Cortex of kidney (tissue), 1 donor: ENCODE measurements at places on chromosomes 16 and 17.

- no peak for DNase-seq
Measured at GRCh38 chr17:8074554-8074953, 13.0 kb downstream of the ALOX12B start.

DNA sequence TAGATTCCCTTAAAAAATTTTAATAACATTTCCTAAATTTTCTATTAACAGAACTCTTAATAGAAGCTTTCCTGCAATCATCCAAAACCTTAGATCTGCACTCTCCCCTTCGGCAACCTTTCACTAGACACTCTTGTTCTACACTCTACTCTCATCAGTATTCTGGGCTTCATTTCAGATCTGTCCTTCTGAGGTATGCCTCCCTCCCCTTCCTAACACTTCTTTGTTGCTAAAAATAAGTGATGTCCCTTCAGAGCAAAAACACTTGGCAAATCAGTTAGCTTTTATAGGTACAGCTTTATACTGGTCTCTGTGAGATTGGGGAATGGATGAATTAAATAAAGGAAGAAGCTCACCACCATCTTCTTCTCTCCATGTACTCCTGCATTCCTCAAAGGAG, 28.2 kb upstream of the GNAO1 start:
- no peak for DNase-seq

DNA sequence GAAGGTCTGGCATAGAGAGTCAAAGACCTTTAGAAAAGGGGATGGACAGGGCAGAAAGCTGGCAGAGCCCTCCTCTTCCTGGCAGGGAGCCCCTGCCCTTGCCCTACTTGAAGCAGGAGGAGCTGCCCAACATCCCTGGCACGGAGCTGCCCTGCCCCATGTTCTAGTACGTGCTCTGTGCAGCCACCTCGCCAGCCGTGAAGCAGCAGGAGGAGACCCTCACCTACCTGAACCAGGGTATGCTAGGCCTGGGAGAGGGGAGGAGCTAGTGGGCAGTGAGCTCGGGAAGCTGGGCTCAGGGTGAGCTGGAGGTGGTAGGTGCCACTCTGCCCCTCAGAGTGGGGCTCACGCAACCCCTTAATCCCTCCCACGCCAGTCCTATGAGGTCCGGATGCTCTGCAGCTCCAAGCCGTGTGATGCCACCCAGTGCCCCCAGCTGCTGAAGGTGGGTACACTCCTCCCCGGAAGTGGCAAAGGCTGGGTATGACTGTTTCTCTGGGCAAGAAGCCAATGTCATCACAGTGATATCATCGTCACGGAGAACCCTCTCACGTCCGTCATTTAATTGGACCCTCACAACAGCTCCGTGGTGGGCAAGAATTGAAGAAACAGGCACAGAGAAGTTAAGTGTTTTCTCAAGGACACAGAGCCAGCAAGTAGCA, 12.7 kb upstream of the STAC2 start:
- no peak for DNase-seq

DNA sequence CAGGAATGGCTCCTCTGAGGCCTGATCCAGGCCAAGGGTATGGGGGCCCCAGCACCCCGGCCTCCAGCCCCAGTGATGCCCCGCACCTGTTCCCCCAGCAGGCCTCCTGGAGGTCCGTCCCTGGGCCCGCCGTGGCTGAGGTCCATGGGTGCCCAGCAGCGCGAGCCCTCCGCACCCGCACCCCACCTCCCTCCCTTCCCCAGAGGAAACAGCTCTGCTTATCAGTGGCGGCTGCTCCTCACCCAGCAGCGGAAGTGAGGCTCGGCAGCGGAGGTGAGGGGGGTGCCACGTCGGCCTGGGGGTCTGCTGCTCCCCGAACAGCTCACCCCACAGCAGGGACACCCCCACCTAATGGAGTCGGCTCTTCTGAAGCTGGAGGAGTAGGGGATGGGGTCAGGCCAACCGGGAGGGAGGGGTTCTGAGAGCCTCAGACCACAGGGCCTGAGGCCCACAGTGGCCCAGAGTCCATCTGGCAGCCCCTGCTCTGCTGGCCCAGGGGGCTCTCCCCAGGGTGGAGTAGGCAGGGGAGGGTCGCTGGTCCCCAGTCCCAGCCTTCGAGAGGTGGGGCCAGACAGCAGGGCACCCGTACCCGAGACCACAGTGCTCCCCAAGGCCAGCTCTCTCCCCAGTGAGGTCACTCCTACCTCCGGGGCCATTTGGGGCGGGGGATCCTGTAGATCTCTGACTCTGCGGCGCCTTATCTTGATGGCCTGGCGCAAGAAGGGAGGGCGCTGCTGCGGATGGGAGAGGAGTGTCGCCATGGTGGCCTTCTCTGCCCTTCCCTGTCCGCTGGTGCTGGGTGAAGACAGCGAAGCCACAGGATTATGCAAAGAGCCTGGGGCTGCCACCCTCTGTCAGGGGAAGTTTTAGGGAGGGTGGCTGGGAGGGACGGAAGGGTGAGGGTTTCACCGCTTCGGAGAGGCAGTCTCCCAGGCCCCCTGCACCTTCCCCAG, at the start of gene UNC13D:
TSS of gene UNC13D (minus strand) at position 828 of the 953 bp plus-strand sequence. CDS start at position 761, 67 bp downstream.
- no peak for DNase-seq

DNA sequence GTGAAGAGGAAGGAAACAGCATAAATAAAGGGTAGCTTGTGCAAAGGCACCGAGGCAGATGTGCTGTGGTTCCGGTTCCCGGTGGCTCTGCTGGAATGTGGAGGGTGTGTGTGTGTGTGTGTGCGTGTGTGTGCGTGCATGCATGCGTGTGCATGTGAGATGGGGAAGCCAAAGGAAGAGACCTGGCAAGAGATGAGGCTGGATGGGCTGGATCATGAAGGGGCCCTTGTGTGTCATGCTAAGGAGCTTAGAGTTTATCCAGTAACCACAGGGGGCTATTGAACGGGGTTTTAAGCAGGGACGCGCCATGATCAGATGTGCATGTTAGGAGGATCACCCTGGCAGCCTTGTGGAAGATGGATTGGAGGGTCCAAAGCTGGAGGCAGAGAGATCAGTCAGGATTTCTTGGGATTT, 8.3 kb downstream of the WSCD1 start:
- no peak for DNase-seq

GRCh38 chr17:4417129-4417667, 16.5 kb upstream of the SPNS3 start:
- DNase-seq = no peak

- DNase-seq = no peak
Measured at GRCh38 chr17:29292992-29293889, 707 bp downstream of the NUFIP2 start.

DNA sequence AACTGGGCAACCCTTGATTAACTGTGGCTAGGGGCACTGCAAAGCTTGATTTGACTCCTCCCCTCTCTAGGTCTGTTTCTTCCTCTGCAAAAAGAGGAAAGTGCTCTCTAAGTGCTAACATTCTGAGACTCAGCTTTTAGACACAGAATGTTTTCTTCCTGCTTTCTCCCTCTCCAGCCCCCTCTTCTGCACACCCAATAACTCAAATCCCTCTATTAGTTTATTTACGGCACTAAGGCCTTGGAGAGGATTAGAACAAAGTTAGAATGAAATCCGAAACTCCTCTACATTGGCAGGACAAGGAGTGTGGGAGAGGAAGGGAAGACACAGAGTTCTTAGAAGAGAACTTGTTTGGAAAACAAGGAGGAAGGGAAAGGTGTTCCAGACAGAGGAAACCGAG, 3.3 kb upstream of the SBK1 start:
- DNase-seq = no peak

DNA sequence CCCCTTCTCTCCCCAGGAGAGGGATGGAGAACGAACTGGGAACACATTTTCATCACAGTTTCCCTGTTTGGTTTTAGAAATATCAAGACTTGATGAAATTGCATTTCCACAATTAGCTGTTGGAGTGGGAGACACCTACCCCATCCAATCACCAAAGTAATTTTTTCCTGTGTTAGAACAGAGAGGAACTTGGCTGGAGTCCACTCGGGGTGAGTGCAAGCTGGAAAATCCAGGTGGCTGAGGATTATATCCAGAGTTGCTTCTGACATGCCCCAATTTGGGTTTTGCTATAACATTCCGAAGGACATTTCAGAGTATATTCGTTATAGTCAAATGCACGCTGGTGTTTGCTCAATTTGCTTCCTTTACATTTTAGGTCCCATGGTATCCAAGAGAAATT, 231.8 kb downstream of the C16orf95 start:
- no peak for DNase-seq

GRCh38 chr16:11725457-11725856, 17.2 kb downstream of the TXNDC11 start:
- DNase-seq = no peak

DNA sequence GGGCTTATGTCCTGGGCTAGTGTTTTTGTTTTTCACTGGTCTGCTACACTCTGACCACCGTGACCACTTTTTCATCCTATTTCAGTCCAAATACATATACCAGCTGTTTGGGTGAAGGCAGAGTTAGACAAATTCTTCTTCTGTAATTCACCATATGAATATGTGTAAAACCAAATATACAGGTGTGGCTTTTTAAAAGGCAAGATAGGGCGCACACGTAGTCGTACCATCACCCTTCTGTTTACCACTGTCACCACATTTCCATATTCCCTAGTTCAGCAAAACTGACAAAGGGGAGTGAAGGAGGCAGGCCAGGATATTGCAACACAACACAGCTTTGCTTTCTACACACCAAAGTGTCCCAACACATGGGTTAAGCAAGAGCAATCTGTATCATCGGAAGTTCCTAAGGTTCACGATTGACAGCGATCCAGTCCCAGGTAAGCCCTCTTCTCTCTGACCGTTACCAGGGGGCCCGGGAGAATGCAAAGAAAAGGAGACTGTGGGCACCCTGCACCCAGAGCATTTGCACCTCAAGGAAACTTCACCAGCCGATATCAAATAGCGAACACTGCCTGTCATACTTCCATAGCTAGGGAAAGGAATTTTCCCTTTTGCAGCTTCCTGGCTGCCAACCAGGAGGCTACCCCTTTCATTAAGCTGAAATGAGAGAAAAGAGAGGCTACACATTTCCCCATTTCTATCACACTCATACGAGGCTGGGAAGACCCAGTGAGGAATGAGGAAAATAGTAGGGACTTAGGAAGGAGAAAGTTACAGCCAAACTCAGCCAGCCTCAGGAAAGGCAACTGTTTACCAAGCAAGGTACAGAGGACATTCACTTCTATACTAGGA, 23.1 kb downstream of the CREBBP start:
- no peak for DNase-seq

DNA sequence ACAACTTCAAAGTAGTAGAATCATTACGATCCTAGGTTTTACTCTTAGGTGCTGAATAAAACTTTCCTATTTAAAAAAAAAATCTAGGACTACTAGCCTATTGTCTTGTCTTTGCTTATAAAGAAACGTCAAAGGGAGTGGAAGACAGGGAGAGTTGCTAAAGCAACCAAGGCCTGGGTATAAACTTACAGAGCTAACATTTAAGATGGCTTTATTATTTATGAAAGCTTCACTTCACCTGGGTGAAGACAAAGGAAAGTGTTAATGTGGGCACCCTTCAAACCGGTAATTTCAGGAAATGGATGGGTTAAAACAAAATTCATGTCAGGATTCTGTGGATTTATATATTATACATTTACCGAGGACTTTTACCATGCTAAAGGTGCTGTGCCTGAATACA, 2.5 kb downstream of the DUSP14 start:
- DNase-seq = no peak

DNA sequence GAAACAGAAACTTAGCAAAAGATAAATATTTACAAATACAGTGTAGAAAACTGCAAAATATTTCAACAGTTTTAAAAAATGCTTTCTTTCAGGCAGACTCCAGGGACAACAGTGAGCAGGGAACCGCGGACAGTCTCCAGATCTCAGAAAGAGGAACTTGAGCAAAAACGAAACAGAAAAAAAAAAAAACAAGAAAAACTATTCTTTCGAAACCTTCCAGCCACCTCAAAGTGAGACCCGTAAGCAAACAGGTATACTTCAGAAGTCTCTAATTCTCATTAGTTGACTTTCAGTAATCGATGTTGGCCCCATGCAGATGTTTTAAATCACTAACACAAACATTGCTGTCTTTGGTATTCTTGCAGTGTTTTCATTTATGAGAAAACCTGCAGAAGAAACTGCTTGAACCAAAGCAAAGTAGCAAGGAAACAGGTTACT, 15.7 kb upstream of the CCL1 start:
- no peak for DNase-seq

DNA sequence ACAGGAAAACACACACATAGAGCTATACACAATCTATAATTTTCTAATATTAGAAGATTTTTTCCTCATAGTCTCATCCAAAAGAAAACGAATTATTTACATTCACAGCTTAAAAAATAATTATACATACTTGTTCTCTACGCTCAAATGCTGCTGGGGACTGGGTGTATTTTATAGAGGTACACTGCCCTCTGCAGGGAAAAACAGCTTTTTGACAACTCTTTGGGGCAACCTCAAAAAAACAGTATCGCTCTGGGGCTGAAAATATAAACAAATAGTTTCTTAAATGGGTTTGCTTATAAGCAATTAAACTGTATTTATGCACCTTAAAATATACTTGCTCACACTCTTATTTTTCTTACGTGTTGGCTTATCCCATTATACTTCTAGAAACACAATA, 261.8 kb upstream of the PSMD7 start:
- no peak for DNase-seq

- no peak for DNase-seq
Measured at GRCh38 chr17:8375738-8376259, 705 bp downstream of the KRABD2 start.

DNA sequence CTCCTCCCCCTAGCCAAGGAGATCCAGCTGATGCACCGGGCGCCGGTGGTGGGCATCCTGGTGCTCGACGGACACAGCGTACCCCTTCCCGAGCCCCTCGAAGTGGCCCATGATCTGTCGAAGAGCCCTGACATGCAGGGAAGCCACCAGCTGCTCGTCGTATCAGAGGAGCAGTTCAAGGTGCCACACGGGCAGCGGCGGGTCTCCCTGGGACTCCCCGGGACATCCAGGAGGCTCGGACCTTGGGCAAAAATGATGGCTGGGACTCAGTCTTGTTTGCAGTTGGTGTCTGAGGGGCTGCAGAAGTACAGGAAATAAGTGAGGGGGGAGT, 15.8 kb upstream of the MYO15B start:
- no peak for DNase-seq

DNA sequence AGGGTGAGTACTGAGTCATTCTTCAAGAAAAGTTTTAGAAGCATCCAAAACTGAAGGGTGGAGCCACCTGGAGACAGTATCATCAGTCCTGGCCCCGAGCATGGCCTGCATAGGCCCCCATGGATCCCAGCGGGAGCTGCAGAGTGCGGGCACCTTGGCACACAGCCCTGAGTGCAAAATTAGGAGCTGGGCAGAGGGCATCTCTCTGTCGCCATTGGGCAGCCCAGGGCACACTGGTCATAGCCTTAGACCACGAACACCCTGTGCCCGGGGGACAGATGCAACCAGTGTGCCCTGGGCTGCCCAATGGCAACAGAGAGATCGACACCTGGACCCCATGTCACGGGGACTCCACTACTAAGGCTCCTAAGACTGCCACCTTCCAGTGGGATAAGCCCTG, 14.6 kb downstream of the MAPT start:
- DNase-seq = no peak

DNA sequence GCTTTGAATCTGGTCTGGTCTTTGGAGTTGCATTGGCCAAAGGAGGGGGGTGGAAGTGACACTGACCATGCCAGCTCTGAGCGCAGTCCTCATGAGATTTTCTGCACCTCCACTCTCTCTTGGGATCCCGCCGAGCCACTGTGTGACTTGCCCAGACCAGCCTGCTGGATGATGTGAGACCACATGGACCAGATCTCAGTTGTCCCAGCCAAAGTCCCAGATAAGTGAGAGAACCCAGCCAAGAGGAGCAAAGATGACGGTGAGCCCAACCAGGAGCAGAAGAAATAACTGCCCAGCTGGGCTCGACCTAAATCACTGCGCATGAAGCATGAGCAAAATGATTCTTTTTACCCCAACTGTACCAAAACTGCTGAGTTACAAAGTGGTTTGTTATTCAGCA, 96.5 kb upstream of the ERCC4 start:
- DNase-seq = no peak

- DNase-seq = no peak
Measured at GRCh38 chr17:40241252-40241834, 22.2 kb downstream of the WIPF2 start.
